ENCODE measurements at places on chromosomes 12 and 14.
A peak's percentile ranks its signal among the peaks of the same experiment; 100 is the strongest.

DNA sequence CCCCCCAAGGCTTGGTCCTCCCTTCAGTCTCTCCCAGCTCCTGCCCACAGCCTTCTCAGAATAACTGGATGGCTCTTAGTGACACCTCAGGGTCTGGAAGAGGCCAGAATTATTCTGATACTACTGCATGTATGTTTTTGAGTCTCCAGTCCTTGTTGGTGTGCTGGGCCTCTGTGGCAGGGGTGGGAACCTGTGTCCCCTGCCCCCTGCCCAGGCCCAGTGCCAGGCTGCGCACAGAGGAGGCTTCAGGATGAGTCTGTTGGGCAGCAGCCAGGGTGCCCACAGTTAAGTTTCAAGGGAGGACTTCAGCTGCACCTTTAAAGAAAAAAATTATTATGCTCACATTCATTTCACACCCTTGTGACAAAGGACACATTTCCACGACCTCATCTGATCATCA, 348.3 kb downstream of the CACNA1C start:
- DNase-seq, result no peak

GRCh38 chr14:22887990-22888378, 5.0 kb downstream of the REM2 start:
- peak; percentile 60 for DNase-seq

DNA sequence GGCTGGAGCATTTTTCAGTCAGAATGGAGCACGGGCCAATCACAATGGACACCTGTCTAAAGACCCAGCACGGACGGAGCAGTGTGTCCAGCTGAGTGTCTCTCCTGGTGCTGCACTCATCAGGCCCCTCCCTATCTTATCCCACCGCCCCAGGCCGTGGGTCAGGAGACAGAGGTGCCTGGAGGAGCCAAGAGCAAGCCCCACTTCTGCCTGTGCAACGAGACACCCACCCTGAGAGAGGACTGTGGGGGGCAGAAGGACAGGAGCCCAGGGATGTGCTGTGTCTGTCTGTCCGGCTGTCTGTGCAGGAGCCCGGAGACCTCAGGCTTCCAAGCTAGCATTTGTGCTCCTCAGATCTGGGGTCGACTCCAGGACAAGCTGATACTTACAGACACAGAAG, 69.6 kb upstream of the SFSWAP start:
- no peak for DNase-seq

GRCh38 chr12:110466791-110467190, 1.3 kb downstream of the GPN3 start:
- DNase-seq, result no peak

DNA sequence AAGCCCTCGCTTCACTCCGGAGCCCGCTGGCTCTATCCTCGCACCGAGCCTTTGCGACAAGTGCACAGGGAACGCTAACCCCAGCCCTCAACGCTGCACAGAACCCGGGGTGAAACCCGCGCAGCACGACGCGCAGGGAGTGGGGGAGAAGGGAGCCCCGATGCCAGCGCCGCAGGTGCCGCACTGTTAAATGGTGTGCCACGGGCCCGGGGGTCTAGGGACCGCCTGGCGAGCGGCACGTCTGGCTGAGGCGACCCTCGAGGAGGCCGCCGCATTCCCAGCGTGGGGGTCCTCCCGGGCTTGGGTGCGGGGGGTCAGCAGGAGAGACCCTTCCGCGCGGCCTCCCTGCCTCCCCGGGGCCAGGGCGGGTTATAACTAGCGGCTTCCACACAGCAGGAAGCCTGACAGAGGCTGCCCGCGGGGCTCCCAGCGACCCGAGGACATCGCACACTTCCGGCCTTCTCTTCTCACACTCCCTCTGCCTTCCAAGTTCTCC, 23.8 kb upstream of the LRTM2 start:
- DNase-seq, result peak; percentile 63

- DNase-seq, result no peak
Measured at GRCh38 chr14:90727082-90727481, 89.1 kb downstream of the TTC7B start.

- no peak for DNase-seq
Measured at GRCh38 chr14:55710506-55711041, 130.6 kb downstream of the KTN1 start.

DNA sequence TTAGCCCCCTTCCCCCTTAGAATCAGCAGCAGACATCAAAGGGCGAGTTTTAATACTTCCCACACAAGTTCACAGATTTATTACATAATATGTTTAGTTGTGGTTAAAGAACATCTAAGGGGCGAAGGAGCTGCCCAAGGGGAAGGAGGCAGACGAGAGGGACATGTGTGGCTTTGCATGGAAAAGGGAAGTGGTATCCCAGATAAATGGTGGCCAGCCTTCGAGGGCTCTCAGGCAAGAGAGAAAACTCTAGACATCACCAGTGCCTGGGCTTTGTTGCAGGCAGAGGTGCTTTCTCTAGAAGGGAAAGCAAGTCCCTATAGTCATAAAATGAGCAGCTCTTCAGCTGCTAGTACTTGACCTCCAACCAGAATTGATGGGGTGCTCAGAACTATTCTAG, 121.2 kb downstream of the CACNA1C start:
- DNase-seq, result no peak

GRCh38 chr12:45669093-45669492, 60.4 kb upstream of the ARID2 start:
- no peak for DNase-seq

- no peak for DNase-seq
Measured at GRCh38 chr12:100207311-100207710, 6.7 kb downstream of the ACTR6 start.

GRCh38 chr12:68020049-68020448, 30.8 kb downstream of the IFNG-AS1 start:
- DNase-seq, result no peak

- no peak for DNase-seq
Measured at GRCh38 chr12:123873793-123874192, 98.8 kb downstream of the CCDC92 start.

DNA sequence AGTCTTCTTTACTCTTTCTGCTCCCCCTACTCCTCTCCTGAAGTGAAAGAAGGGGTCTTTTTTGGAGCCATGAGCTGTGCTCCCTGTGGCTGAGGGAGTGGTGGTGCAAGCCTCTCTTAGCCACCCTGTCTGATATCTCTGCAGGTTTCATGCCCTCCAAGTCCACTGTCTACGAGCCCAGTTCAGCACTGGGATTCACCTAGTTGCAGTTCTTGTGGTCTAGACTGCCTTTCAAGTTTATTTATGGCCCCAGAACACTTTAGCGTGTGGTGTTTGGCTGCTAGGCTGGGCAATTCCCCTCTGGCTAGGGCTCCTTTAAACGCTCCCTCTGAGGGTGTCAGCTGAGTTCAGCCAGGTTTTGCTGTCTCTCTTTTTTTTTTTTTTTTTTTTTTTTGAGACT, 908.6 kb downstream of the TRHDE start:
- no peak for DNase-seq

DNA sequence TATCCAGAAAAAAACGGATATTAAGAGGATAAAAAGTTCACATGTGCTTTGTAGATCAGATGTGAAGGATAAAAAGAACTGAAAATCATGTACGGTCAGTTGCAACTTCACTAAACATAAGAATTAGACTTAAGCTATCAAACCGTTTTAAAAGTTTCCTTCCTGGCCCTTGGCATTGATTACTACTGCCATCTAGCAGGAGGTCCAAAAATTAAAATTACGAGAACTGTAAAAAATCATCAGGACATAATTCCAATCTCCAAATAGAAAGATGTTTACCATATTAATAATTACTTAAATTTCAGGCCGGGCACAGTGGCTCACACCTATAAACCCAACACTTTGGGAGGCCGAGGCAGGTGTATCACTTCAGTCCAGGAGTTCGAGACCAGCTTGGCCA, 7.9 kb downstream of the WDR89 start:
- DNase-seq, result no peak

DNA sequence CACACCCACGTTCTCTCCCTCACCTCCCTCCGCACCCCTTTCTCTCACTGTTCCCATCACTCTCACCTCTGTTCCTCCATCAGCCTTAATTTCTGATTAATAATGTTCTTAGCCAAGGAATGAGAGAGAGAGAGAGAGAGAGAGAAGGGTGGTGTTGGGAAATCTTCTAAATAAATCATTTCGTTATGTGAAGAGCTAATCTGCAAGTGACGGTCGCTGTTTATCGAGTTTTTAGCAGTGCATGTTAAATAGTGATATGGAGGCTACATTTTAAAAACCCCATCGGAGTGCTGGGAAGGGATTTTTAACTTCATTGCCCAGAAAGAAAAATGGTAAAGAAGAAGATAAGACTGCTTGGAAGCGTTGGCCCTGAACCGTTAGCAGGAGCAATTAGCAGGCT, 203.3 kb upstream of the LHX5 start:
- DNase-seq, result no peak

GRCh38 chr14:21326972-21327371, 47.1 kb downstream of the RPGRIP1 start:
- DNase-seq, result no peak

DNA sequence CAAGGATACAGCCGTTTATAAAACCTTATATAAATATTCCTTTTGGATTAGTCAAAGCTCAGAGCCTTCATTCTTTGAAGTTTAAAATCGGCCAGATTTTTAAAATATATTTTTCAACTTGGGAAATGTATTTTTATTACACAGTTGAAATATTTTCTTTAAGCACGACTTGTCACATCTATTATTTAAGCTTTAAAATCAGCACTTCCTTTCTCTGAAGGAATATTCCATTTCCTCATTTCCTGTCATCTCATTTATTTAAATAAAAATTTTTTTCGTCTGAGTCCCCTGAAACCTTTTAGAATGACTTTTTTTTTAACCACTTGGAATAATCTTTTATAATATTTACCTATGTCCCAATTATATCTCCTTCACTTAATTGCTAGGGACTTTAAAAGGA, 107.5 kb upstream of the PDE3A start:
- no peak for DNase-seq

Data from activated CD4-positive, alpha-beta T cell treated with anti-CD3 and anti-CD28 coated beads, Interleukin-2, amount 50 U/mL, for 48 hours (primary cell).